ENCODE measurements at places on chromosomes 4 and X. TPM values are rescaled to one million over a fixed set of nuclear protein-coding genes. Genes with fewer than 3 reads are reported as not detected.

DNA sequence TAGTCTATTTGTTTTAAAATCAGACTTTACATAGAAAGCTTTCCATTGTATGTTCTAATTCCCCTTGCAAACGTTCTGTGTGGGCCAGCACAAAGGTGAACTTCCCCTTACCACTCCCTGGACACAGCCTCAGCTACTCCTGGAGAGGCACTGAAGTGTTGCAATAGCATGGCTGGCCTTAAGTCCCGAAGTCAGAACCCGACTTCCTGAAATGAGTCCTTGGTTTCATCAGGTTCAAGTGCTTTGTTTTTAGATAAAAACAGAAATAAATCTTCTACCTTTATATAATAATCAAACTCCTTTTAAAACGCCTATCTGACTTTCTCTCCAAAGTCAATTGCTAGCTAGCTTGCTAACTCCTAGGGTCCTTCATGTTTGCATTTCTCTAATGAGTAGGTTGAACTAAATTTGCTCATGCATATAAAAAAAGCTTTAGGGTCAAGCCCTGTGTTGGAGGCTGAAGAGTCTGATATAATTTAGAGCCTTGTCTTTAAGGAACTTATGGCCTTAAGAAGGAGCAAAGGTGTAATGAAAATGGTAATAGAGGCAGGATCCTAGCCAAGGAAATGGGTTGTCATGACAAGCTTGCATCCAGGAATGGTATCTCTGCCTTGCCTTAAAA, 9.0 kb downstream of the BMP3 start:
- no peak for DNase-seq

GRCh38 chrX:20412871-20413486, 146.3 kb upstream of the RPS6KA3 start:
- no peak for DNase-seq

DNA sequence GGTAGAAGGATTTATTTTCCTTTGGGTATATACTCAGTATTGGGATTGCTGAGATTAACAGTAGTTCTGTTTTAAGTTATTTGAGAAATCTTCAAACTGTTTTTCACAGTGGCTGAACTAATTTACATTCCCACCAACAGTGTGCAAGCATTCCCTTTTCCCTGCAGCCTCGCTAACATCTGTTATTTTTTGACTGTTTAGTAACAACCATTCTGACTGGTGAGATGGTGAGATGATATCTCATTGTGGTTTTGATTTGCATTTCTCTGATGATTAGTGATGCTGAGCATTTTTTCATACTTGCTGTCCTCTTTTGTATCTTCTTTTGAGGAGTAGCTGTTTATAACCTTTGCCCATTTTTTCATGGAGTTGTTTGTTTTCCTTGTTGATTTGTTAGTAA, 457.8 kb downstream of the TRAM1L1 start:
- DNase-seq = no peak

DNA sequence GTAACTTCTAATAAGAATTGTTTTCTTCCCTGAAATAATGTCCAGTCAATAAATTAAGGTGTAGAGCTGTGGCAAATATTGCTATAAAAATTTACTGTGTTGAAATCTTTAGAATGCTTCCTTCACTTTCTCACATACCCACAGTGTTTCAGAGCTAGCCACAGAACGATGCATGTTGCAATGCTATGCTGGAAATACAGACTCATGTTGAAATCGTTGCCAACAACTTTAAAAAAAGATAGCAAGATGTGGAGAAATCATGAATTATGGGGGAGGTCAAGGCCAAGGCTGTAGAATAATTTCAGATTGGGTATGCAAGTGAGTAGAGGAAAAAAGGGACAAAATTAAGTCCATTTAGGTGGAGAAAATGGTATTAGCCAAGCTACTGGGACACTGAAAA, 204.8 kb downstream of the VEGFC start:
- DNase-seq = no peak

GRCh38 chr4:5218376-5219069, 167.2 kb downstream of the STK32B start:
- no peak for DNase-seq

DNA sequence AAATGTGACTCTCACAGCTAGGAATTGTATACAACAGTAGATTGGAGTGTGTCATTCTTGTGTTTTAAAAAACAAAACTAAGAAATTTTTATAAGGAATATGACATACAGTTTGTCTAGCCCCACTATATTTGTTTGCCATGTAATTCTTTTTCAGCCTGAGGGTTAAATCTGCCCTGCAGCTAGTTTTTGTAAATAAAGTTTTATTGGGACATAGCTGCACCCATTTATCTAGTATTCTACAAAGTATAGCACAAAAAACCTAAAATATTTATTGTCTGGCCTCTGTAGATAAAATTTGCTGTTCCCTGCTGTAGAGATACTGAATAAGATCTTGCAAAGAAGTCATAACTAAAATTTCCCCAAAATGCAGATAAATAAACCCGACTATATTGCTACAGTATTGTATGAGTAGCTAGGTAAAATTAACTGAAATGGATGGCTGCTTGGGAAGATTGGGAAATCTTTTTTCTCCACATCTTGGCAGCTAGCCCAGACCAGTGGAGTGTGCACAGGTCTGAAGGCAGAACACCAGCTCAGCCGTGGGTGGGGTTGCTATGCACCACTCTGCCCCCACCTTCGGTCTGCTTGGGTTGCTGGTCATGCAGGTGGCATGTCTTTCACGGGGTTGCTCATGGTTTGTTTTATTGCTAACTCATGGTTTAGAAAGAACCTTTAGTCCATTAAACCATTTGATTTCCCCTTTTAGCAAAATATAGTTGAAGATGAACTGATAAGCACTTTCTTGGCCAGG, 127.9 kb downstream of the KLHL8 start:
- peak; percentile 99 for DNase-seq

GRCh38 chrX:68880846-68881552, 52.2 kb downstream of the EFNB1 start:
- no peak for DNase-seq

GRCh38 chr4:165191814-165192499, 15.4 kb upstream of the KLHL2 start:
- DNase-seq = no peak

GRCh38 chr4:74038086-74038424, 434 bp downstream of the CXCL3 start:
- DNase-seq = no peak

- DNase-seq = peak; percentile 84
Measured at GRCh38 chr4:65670331-65671031, at the start of gene EPHA5. EPHA5 (minus strand) TSS chr4:65670489; CDS start chr4:65669742, 747 bp downstream.

DNA sequence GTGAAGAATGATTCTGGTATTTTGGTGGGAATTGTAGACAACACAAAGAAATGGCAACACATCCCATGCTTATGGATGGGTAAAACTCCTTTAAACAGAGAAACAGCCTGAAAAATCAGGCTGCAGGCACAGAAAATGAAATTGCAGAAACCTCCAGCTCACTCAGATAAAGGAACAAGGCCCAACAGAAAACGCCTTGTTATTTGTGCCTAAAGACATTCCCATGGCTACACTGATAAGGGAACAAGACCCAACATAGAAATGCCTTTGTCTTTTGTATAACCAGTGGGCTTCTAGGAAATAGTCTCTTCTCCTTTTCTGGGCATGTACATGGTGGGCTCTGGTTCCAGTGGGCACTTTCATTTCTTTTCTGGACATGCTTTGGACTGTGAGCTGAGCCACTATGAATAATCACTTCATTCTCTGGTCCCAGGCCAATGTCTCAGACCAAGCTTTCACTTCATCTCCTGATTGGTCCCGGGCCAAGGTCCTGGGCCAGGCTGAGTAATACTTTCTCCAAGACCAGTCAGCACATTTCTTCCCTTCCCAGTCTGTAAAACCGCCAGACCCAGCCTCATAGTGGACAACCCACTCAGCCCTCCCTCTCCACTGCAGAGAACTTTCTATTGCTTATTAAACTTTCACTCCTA, 160.5 kb downstream of the TBX22 start:
- peak; percentile 3 for DNase-seq

DNA sequence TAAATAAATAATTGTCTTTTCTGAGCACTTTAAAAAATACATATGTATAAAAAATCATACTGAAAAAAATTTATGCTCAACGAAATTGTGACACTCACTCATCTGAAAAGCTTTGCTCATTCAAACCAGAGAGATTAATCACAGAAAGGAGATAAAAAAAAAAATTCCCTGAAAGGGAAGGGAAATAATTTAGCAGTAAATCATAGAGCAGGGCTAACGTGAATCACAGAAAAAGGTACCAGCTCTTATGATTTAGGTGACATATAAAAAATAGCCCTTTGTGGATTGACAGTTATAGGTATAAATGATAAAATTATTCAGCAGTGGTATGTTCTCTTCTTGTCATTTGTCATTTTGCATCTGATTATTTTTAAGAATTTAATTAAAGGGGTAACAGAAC, 552.7 kb upstream of the TENM3 start:
- DNase-seq = no peak

- DNase-seq = peak; percentile 73
Measured at GRCh38 chr4:7161721-7162214, 30.6 kb upstream of the SORCS2 start.

DNA sequence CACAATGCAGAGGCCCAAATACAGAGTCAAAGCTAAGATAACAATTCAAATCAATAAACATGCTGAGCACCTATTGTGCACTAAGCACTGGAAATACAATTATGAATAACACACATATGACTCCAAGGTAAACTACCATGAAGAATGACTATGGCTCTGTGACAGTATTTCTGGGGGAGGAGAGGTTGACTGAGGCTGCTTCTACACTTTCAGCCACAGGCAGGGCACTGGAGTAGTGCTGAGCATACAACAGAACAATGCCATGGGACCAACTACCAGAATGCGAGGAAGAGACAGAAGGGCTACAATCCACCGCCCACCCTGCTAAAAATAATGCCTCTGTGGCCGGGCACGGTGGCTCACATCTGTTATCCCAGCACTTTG, 13.7 kb downstream of the TEC start:
- no peak for DNase-seq

The ATP1B4 gene
- total RNA-seq = 0.11 TPM

The CLNK gene
- total RNA-seq = not detected

The TEX13C gene
- 0.13 TPM for total RNA-seq

The ADH7 gene
- not detected for total RNA-seq

The USP51 gene
- 9.4 TPM for total RNA-seq

The HOPX gene
- 271 TPM for total RNA-seq
